ENCODE measurements at places on chromosomes 13 and 19.
A peak's percentile ranks its signal among the peaks of the same experiment; 100 is the strongest.

DNA sequence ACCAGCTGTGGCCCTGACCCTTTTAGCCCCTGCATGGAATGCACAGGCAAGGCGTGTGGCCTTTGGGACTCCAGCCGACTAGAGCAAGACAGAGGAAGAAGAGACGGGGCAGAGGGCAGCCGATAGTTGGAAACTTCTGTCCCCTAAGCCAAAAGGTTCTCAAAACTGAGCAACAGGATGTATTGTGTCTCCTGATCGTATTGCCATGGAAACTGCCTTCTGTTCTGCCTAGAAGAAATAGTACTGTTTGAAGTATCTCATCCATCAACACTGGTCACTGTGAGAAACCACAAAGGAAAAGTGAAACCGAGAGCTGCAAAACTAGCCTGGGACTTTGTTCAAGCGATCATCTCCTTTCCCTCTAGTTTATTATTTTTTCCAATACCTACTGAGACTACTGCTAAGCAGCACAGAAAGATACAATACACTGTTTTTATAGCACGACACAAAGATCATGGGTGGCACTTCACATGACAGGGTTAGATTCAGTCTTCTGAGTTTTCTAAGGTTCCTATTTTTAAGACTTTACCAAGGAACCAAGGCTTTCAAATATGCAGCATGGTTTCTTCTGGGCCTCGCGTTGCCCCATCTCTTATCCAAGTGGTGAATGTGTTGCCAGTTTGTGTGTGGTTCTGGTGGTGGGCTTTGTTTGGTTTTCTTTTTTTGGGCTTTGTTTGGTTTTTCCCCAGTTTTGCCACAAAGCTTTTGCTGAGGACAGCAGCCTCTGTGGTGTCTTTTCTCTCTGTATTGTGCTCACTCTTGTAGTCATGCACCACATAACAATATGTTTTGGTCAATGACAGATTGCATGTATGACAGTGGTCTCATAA lies 49.3 kb upstream of the GPR183 start:
- DNase-seq: no peak

DNA sequence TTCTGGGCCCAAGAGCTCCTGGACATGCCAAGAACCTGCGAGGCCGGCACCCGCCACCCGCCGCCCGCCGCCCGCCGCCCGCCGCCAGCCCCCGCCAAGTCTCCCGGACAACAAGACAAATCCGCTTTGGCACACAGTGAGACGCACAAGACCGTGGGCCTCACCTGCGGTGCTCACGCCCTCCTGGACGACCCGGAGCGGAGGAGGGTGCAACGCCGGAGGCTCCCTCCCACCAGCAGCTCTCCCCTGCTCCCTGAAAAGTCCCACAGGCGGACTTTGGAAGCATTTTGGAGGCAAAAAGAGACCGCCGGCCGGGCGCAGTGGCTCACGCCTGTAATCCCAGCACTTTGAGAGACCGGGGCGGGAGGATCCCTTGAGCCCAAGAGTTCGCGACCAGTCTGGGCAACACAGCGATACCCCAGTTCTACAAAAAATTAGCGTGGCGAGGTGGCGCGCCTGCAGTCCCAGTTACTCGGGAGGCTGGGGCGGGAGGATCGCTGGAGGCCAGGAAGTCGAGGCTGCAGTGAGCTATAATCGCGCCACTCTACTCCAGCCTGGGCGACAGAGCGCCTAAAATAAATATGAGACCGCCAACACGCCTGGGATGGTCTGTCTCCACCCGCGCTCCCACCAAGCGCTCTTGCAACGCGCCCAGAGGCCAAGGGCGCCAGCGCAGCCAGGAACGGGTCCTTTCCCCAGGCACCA lies 783 bp downstream of the RHPN2 start:
- no peak for DNase-seq

- DNase-seq: no peak
These were observed 46.1 kb downstream of the CHST8 start for GRCh38 chr19:33667881-33668280.

- DNase-seq: no peak
These were observed 748 bp downstream of the LHFPL6 start for GRCh38 chr13:39602277-39602613.

DNA sequence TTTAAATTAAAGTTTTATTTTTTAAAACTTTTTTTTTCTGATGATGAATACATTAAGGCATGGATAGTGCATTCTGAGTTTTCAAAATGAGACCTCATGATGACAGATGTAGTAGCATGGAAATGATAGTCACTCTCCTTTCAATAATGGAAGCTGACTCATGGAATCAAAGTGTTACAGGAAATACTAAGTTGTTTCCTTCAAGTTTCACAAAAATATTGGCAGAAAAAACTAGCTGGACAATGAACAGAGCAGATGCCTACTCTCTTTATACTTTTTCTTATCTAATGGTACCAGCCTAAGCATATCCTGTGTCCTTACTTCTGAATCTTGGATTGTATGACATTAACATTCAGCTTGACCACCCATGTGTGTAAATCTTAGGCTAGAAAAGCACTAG lies 1337.3 kb downstream of the PCDH9 start:
- no peak for DNase-seq

DNA sequence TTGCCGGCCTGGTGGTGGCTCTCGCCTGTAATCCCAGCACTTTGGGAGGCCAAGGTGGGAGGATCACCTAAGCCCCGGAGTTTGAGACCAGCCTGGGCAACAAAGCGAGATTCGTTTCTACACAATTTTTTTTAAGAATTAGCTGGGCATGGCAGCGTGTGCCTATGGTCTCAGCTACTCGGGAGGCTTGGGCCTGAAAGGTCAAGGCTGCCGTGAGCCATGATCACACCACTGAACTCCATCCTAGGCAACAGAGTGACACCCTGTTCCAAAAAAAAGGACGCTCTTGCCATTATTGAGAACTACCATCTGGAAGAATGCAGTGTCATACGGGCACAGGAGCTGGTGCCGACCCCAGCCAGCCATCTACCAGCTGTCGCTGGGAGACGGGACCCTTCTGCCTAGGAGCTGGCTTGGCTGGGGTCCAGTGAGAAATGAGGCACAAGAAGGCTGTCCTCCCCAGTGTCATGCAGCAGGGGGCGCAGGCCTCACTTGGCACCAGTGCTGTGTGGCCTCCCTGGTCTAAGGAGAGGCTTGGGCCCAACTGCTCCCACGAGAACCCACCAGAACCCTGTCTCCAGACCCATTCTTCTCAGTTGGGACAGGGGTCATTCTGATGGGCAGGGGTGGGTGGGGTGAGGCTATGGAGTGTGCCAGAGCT lies 12.2 kb upstream of the RELB start:
- no peak for DNase-seq

DNA sequence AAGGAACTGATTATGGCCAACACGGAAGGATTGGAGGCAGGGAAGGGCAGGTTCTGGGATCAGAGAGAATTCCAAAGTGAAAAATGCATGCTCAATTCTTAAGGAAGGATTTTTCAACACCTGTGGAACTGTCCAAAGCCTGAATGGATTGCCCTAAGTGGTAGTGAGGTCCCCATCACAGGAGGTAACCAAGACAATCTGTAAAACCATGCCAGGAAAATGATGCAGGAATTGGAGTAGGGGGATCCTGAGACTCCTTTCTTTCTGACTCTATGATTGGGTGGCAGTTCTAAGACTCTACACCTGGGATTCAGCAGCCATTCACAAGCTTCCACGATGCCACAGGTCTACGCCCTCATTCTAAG lies 56.5 kb upstream of the ZNRF4 start:
- DNase-seq: no peak

GRCh38 chr19:13838435-13839129 lies 38.4 kb upstream of the NANOS3 start:
- DNase-seq: no peak

GRCh38 chr19:30152510-30153291 lies 210.7 kb downstream of the URI1 start:
- DNase-seq: no peak

GRCh38 chr13:114015111-114015968 lies 41.5 kb upstream of the C13orf46 start:
- DNase-seq: no peak

- no peak for DNase-seq
These were observed at the start of gene AZU1 for GRCh38 chr19:827710-828321. Gene AZU1, plus strand, starts transcription at chr19:827837. Its CDS starts 10 bp downstream, at chr19:827847.

- DNase-seq: no peak
These were observed 6.6 kb downstream of the STARD13 start for GRCh38 chr13:33278913-33279312.

- DNase-seq: no peak
These were observed 170.2 kb downstream of the DCLK1 start for GRCh38 chr13:35961002-35961401.

DNA sequence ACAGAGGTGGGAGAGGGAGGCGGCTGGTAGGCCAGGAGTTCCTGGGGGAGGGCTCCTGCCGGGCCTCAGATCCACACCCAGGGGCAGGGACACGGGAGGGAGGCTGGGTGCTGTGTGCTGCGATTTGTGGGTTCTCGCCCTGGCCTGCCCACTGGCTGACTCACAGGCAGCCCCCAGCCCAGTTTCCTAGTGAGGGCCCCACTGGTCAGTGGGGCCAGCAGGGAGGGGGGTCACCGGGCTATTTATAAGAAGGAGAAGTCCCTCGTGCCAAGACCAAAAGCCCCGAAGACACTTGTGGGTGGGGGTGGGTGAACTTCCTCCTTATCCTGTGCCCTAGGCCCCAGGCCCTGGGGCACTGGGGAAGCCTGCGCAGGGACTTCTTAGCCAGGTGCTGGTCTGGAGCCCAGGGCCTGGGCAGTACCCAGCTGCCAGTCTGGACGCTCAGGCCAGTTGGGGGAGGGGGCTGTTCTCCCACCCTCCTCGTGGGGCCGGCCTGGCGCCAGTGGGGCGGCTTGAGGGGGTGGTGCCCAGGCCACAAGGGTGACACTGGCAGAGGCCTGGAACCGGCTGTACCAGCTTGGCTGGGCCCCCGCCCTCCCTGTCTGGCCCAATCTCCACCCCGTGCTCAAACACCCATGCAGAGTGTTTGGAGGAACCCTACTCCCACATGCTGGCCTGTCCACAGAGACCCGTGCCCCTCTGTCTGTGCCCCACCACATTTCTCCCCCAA lies 5.0 kb upstream of the JUNB start:
- no peak for DNase-seq

- DNase-seq: no peak
These were observed 15.3 kb upstream of the ATP12A start for GRCh38 chr13:24664726-24665409.

- DNase-seq: peak; percentile 70
These were observed 7.8 kb upstream of the SERTAD1 start for GRCh38 chr19:40433391-40434216.

- no peak for DNase-seq
These were observed 264.9 kb downstream of the UQCRFS1 start for GRCh38 chr19:28948026-28948425.

DNA sequence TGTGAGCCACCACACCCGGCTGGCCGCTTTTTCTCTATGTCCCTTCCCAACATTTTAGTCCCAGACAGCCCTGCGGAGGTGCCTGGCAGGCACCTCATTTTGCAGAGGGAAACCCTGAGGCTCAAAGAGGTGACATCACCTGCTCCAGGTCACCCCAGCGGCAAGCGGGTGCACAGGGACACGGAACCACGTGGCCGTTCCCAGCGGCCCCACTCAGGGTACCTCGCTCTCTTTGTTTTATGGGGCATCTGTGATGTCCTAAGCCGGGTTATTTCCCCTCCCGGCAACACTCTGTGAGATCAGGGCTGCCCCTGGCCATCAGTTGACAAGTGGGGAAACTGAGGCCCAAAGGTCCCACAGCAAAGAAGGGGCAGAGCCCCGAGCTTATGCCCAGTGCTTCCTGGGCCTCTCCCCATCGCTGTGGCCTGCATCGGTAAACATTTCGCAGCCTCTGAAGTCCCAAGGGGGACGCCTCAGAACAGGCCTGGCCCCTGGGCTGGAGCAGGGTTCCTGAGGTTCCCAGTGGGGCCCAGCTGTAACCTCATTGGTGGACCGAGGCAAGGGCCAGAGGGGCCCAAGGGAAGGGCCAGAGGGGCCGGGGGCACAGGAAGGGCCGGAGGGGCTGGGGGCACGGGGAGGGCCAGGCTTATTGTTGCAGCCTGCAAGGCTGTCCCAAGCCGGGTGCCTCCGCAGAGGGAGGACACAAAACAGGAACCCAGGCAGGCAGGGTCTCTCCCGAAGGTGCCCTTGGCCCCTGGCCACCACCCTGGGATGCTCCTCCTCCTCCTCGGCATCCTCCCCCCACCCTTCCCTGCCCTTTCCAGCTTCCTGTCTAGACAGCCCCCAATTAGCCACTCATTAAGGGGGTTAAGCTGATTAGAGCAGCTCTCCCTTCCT lies 39.0 kb downstream of the SMIM24 start:
- no peak for DNase-seq

DNA sequence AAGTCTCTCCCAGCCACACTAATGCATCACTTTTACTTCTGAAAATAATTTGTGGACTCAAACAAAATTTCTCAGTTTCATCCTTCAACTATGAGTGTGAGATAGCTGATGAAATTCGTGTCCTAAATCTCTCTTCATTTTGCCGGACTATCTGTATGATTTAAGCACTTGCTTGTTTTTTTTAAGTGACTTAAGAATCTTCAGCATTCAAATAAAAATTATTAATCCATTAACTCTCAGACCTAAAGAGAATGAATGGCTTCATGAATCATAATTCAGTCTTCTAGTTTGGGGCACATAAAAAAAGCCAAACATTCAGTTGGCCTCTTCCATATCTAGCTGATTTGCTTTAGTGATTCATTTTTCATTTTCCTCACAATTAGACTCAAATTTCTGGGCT lies 579.5 kb downstream of the DCT start:
- no peak for DNase-seq

GRCh38 chr19:52542984-52543664 lies 15.7 kb downstream of the ZNF808 start:
- no peak for DNase-seq

GRCh38 chr13:100336795-100337516 lies 248.1 kb downstream of the PCCA start:
- no peak for DNase-seq

DNA sequence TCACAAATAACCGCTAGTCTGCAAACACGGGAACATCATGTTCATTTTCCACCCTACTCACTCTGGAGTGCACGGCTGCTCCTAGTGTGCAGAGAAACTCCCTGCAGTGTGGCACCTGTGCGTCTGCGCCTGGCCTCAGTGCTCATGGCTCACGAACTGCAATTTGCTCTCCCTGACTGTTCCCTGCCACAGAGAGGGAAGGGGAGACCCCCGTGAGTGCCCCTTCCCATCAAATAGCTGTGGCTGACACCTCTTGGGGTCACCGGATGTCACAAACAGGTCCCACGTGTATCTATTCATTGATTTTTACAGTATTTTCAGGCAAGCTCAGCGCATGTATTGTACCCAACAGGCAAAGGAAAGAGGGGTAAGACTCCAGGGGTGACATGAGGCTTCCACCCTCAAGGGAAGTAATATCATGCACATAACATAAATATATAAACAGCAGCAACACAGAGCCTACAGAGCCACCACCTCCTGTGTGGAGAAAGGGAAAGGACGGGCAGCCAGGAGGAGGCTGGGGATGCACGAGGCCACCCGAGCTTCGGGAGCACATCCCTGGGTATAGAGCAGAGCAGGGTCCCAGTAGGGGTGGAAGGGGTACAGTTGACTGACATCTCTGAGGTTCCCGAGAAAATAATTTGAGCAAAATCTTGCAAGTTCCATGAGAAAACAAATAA lies 140.3 kb upstream of the SOX1 start:
- no peak for DNase-seq

GRCh38 chr19:51246164-51246552 lies 4.7 kb upstream of the SIGLECL1 start:
- DNase-seq: no peak
